ENCODE measurements at places on chromosomes 1 and 21. TPM values are rescaled to one million over a fixed set of nuclear protein-coding genes. Genes with fewer than 3 reads are reported as not detected.

DNA sequence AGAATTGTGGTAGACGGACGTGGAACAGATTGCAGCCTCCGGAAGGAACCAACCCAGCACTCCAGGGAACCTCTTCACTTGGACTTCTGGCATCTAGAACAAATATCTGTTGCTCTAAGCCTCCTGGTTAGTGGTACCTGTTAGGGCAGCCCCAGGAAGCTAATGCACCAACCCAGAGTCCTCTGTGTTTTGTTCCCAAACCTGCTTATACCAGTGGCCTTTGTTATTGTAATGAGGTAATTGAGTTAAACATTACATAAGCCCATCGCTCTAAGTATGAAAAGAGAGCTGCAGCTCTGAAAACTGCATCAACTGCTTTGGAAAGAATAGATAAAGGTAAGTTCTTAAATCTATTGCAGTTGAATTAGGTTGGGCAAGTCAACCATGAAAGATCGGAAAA lies 516.7 kb downstream of the NPHP4 start:
- no peak for DNase-seq

- DNase-seq: no peak
Observed at GRCh38 chr1:14440731-14441130, 157.8 kb upstream of the KAZN start.

Gene LAMTOR2
- 40.6 TPM for total RNA-seq

DNA sequence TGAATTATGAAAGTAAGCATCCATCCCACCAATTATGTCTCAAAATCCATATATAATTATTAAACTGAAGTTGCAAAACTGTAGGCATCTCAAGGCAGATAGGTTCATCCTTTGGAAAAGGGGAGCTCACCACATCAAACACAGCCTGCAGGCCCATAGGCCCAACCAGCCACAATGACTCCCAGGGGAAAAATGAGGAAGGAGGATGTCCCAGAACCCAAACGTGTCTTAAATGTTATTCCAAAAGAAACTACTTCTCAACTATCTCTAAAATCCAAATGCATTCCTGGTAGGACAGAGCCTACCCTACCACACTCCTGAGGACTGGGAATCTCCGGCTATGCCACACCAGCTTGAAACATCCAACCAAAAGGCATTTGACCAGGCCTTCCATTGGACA lies 12.8 kb downstream of the TIAM1 start:
- no peak for DNase-seq

Gene HCRTR1
- under 0.01 TPM for total RNA-seq

Gene SLC25A34
- under 0.01 TPM for total RNA-seq

DNA sequence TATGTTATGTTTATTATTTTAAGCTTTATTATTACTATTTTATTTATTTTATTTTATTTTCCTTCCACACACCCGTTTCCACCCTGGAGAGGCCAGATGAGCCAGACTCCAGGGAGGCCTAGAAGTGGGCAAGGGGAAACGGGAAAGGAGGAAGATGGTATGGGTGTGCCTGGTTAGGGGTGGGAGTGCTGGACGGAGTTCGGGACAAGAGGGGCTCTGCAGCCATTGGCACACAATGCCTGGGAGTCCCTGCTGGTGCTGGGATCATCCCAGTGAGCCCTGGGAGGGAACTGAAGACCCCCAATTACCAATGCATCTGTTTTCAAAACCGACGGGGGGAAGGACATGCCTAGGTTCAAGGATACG lies 468 bp upstream of the MX1 start:
- DNase-seq: no peak

DNA sequence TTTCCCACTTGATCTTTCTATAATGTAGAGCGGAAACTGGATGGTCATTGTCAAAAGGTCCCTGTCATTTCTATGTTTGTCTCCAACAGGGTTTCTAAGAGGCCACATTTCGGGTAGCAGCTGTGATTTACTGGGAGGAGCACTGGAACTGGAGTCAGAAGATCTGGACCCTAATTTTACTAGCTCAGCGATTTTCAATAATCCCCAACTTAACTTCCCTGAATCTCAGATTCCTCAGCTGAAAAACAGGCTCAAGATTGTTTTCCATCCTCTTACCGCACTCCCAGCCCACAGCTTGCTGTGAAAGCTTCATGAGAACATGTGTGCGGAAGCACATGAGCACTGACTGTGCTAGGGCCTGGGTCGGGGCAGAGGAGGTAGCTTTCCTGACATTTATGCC lies 19.9 kb upstream of the RGS4 start:
- DNase-seq: no peak

Gene FAM72B
- total RNA-seq: 5.2 TPM

DNA sequence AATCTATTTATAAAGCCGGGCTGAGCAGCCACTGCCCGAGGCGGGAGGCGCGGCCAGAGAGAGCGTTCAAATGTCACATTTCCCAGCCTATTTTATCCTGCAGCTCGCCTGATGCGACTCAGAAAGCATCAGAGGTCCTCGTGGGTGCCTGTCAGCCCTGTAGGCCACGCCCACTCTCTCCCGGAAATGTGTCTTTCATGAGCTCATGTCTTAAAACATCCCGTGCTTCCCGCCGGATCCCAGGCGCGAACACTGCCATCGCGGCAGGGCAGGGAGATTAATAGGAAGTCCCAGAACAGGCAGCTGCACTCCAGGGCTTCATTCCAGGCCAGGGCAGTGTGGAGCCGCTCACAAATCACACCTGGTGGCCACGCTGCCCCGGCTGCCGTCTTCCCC lies 117.5 kb downstream of the PRDM16 start:
- no peak for DNase-seq

GRCh38 chr1:104592926-104593325 lies 843.2 kb downstream of the AMY1C start:
- no peak for DNase-seq
